Kidney capillary endothelial cell (primary cell): ENCODE measurements at places on chromosomes 5 and 9.

DNA sequence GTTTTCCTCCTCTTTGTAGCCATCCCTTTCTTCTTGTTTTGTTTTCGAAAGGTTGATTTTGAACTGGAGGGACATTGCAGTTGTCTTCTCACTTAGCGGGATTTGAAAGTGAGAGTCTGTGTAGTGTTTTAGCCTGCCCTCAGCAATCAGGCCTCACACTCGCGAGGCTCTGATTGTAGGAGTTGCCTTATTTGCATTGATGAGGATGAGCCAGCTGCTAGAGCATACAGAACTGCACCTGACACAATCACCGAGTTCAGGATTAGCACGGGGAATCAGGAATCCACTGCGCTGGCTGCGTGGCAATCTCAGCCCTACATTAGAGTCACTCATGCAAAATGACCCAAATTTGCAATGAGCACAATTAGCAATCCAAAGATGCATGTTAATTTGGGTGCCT, 122.5 kb upstream of the TMEM161B start:
- no peak for DNase-seq

- DNase-seq = peak; percentile 82
These were observed 6.5 kb downstream of the TBC1D2 start for GRCh38 chr9:98248737-98249474.

DNA sequence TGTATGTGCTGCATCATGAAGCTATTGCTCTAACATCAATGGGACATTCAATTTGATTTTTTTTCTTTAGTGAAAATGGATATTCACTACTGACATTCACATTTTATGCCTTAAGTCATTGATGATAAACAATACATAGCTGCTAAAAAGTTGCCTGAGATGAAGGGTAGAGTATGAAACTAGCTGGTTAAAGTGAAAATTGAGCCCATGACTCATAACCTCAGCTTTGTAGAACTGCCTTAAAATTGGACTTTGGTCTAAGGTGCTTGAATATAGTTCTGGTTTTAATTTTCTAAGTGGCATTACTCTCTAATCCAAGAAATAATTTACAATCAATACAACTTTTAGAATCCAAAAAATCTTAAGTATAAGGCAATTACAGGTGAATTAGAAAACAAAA, 740.4 kb upstream of the RIOK2 start:
- DNase-seq = no peak

DNA sequence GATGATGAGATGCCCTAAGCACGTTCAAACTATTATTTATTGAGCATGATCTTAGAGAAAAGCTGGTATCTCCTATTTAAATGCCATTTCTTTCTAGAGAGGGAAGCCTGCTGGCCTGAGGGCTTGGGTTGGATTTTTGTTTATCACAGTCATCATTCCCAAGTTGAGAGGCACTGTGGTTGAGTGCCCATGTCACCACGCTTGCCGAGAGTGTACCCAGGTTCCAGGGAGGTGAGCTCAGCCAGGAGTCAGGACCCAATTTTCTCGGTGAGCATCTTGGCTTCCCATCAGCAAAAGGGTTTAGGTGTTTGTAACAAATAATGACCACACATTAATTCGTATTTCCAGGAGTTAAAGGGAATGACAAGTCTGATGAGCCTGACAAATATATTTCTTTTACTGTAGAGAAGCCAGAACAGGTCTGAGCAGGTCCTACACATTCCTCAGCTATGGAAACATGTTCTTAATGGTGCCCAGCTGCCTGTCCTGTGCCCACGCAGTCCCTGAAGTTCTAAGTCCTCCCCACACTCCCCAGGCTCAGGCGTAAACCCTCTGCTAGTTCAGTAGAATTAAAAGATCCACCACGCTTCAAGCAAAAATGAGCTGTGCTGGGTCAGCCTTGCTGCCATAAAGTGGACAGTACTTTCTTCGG, 258.9 kb upstream of the IRX2 start:
- no peak for DNase-seq

DNA sequence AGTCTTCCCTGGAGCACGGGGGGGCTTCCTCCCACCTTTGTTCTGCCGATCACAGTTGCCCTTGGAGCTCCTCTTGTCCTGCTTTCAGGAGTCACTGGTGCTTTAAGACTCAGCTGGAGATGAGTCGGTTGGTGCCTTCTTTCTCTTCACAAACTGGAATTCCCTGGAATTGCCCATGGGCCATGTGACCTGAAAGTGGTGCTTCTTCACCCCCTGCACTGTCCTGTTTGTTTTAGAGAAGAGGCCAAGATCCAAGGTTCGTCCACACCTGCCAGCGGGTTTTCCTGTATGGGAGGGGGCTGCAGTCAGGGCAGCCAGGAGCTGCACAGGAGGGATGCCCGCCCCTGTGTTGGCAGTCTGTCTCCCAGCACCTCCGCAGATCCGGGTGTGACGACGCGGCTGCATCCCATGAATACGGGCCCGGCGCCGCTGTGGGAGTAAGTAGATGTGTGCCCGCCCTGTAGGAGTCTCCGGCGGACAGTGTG, 9.5 kb upstream of the MRPS2 start:
- DNase-seq = no peak

- no peak for DNase-seq
These were observed 294.7 kb downstream of the CHSY3 start for GRCh38 chr5:130198927-130199326.

- no peak for DNase-seq
These were observed 88.2 kb downstream of the PALM2AKAP2 start for GRCh38 chr9:109868207-109868606.

DNA sequence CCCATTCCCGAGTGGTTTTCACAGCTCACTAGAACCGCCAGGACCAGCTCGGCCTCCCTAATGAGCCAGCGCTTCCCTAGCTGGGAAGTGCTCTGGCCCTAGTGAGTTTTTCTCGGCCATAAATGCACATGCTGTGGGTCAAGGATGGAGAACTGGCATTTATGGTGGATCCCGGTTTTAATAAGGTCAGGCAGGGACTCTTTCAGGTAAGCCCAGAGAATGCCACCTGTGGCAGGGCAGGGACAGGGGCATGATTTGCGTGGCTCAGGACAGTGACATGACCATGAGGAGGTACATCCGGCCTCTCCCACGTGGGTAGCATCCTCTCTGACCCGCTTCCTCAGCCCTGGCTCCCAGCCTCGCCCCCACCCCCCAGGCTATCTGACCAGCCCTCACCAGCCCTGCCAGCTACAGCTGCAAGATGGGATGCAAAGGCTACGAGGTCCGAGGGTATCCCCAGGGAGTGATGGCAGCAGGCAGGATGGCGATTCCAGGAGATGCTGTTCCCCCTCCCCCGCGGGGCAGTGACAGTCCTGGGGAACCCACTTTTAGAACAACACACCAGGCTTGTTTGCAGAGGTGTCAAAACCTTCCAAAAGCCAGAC, 60.3 kb upstream of the ADAMTS2 start:
- no peak for DNase-seq

DNA sequence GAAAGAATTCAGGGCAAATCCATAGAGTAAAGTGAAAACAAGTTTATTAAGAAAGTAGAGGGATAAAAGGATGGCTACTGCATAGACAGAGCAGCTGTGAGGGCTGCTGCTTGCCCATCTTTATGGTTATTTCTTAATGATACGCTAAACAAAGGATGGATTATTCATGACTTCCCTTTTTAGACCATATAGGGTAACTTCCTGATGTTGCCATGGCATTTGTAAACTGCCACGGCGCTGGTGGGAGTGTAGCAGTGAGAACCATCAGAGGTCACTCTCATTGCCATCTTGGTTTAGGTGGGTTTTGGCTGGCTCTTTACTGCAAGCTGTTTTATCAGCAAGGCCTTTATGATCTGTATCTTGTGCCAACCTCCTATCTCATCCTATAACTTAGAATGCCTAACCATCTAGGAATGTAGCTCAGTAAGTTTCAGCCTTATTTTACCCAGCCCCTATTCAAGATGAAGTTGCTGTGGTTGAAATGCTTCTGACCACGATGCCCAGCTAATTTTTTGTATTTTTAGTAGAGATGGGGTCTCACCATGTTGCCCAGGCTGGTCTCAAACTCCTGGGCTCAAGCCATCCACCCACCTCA, 42.1 kb downstream of the RFK start:
- no peak for DNase-seq

GRCh38 chr9:98255061-98255577, 330 bp downstream of the TBC1D2 start:
- DNase-seq = peak; percentile 42

GRCh38 chr5:131324303-131324702, 60.5 kb downstream of the CDC42SE2 start:
- no peak for DNase-seq

DNA sequence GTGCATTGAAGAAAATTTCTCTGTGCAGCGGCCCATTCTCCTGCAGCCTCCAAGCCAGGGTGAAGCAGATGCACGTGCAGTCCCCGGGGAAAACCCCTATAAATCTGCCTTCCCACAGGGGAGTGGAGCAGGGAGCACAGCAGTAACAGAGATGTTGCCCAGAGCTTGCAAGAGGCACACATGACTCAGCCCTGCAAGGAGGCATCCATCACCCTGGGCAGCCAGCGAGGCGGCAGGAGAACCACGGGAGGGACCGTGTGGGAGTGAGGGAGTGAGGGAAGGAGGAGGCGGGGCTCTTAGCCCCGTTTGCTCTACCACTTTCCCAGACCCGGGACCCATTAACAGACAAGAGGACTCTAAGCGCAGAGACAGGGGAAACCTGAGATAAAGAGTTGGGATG, 96.2 kb upstream of the ARAP3 start:
- no peak for DNase-seq

DNA sequence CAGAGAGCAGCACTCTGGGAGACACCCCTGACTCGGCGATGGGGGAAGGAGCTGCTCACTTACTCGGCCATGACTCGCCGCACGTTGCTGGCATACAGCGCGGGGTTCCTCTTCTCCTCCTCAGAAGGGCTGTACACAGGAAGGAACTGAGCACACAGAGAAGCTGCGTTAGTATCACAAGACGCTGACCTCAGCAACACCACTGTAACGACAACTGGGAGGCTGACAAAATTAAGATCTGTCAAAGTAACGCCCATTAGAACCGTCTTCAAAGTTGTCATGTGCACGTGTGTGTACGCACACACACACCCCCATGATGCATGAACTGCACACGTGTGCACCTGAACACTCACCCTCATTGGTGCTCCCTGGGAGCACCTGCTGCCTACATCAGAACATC, 32.1 kb upstream of the SLC6A3 start:
- peak; percentile 14 for DNase-seq

DNA sequence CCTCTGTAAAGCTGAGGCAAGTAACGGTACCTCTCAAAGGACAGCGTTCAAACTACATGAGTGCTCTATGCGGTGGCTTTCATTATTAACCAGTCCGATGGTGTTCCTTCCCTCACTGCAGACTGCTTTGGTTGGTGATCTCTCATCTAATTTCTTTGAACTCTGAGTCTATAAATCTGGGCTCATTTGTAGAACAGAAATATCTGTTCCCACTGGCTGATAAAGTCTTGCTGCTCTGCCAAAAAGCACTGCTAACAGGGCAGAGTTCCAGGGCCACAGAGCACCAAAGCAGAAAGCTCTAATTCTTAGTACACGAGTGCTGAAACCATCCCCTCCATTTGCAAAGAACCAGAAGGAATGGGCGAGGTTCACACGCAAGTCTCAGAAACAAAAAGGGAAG, 81.9 kb downstream of the MED27 start:
- no peak for DNase-seq

- DNase-seq = no peak
These were observed 138.0 kb downstream of the NUDT12 start for GRCh38 chr5:103424453-103425205.

- no peak for DNase-seq
These were observed 13.9 kb upstream of the TMEM250 start for GRCh38 chr9:136132512-136133050.

DNA sequence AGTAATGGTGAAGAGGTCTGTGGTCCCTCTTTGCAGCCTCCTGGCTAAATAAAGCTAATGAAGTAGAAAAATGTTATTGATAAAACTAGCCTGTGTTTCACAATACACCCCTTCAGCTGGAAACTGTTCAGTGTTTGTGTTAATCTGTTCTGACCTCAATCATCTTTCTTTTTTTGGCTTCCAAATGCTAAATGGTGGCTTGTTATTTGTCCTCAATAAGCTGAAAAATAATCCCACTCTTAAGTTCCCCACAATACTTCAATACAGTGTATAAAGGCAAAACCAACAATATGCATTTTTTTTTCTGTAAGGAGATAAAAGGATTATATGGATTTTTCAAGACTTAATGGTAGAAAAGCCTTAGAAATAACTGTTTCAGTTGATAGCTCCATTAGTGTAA, 560.5 kb downstream of the TUSC1 start:
- DNase-seq = no peak

DNA sequence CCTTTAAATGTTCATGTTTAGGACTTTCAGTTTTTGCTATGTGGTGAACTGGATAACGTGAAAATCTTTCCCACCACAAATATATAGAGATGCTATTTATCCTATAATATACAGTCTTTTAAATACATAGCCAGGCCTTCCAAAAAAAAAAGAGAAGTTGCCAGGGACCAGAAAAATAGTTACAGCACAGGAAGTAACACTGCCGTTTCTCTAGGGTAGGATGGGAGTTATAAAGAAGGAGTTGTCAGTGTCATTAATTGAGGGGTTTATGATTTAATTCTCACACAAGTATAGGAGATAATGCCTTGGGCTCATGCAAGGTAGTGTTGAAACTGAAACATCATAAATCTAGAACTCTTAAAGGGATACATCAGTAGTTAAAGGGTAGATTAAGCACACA, 83.9 kb downstream of the LRRC70 start:
- DNase-seq = no peak

DNA sequence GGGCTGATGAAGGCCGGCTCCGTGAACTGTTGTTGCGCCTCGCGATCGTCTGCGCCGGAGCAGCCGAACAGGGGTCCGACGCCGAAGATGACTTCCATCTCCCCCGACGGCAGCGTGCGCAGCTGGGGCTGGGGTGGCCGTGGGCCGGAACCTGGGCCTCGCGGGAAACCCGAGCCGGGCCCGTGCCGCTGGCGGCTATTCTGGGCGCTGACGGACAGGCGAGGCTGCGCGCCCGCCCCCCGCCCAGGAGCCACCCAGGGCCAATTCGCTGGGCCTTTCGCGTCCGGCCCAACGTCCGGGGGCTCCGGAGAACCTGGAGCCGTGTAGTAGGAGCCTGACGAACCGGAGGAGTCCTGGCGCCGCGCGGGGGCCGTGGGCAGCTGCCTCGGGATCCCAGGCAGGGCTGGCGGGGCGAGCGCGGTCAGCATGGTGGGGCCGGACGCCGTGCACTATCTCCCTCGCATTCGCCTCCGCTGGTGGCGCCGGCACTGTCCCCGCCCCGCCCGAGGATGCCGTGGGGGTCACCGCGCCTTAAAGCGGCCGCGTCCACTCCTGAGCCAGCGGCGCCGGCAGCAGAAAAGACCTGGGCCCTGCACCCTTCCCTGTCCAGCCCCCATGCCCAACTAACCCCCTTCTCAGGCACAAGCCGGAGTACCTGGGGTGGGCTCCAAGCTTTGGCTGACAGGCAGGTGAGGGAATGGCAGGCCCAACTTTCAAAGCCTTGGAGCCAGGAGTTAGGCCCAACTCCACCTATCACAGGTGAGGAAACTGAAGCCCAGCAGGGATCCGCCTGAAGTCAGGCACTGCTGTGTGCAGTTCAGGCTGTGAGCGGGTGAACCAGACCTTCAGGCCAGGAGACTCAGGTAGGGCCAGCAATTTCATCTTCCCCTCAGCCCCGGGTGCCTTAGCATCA, at the start of gene PROB1:
Gene PROB1 (minus strand): TSS at position 451 of the 913 bp plus-strand sequence. CDS start 23 bp downstream, at position 428.
- no peak for DNase-seq

- DNase-seq = peak; percentile 40
These were observed 6.1 kb downstream of the SARDH start for GRCh38 chr9:133731876-133732638.
